Activated CD8-positive, alpha-beta T cell treated with anti-CD3 and anti-CD28 coated beads, Interleukin-2, amount 10 ng/mL, durations not matched to agents 7 days and 5 days (primary cell): ENCODE measurements at places on chromosomes 11 and 22.

- peak; percentile 37 for DNase-seq
Measured at GRCh38 chr11:118996926-118997626, 862 bp upstream of the CENATAC start.

DNA sequence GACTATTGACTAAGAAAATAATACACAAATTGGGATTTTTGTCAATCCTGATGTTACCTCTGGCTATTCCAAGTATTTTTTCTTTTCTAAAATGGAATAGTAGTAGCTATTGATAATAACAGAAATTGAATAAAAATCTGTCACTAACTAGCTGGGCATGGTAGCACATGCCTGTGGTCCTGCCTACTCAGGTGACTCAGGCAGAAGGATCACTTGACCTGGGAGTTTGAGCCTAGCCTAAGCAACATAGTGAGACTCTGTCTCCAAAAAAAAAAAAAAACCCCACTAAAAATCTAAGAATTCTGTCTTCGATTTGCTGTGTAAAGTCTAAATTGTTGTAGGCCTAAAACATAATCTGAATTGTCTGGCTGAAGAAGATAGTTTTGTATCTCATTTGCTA, 42.2 kb downstream of the FAM118A start:
- DNase-seq = no peak

GRCh38 chr11:123212406-123212805, 17.4 kb upstream of the CLMP start:
- no peak for DNase-seq

- no peak for DNase-seq
Measured at GRCh38 chr11:22703040-22703439, 36.6 kb downstream of the GAS2 start.

DNA sequence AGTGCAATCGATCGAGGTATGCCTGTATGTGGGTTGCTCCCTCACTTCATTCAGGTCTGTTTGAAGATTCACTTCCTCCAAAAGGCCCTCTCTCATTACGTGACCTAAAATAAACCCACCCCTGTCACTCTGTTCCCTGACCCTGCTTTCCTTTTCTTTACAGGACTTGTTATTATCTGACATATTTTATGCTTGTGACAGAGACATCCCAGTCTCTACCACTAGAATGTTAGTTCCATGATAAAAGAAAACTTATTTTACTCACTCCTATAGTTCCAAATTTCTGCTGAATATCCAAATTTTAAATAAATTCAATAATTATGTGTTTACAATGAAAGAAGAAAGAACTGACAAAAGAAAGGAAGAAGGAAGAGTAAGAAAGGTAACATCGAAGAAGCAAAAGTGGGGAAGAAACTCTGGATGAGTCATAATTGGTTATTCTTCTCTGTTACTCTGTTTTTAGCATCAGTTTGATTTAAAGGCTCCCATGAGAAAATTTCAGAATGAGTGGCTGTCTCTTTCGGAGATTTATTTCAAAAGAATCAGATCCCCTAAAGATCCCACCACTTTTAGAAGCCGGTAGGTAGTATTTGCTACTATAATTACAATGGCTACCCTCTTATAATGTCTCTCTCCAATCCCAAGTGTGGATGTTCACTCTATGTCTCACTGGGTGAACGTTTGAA, 33.5 kb downstream of the ENTHD1 start:
- DNase-seq = no peak

DNA sequence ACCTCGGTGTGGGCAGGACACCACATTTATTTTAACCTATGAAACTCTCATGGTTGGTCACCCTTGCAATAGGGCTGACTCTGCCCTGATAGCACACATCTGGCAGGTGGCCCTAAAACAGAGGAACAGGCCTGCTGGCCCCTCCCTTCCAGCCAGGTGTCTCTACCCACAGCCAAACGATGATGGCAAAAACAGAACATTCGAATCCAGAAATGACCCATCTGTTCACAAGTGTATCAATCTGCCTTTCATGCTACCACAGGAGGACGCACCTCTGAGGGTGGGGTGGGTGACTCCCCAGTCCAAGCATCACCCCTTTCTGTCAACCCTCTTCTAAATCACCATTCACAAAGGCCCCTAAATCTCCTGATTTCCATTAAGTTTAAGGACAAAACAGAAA, 118.1 kb downstream of the ETS1 start:
- DNase-seq = peak; percentile 28

DNA sequence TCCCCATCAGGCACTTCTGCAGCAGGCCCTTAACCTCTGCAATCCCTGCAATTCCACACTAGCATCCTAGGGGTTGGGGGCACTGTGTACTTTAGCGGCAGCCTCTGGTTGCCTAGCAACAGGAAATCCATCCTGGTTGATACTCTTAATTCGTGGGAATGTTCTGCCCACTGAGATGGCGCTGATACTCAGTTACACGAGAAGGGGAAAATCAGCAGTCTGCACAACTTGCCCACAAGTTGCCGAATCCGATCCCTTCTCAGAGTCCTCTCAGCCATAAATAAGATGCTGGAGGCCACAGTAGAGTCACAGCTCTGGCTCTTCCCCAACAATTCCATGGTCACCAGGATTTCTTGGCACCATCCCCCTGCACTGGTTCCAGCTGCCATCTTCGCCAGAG, 57.6 kb upstream of the CRYBB3 start:
- no peak for DNase-seq

GRCh38 chr22:41906822-41907221, 8.1 kb downstream of the SHISA8 start:
- DNase-seq = no peak

GRCh38 chr11:126282736-126283591, at the start of gene TIRAP:
TIRAP (plus strand) TSS chr11:126283093; CDS start chr11:126290895, 7,802 bp downstream.
- DNase-seq = peak; percentile 78

- DNase-seq = no peak
Measured at GRCh38 chr11:91755951-91756707, 468.5 kb upstream of the FAT3 start.

DNA sequence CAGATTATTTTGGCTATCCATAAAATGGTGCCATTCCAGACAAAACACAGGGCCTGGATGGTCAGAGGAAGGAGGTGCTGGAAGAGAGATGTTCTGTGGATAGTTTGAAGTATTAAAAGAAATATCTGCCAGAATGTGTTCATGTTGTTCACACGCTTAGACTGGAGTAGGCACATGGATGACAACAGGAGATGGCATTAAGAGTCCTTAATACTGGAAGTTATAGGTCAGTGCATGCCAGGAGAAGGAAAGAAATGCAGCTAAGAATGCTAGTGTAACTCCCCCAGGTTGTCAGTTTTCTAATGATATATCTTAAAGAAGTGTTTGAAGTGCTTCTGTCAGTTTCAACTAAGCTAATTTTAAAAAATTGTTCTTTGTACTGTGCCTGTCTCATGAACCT, 20.2 kb downstream of the KREMEN1 start:
- DNase-seq = no peak

DNA sequence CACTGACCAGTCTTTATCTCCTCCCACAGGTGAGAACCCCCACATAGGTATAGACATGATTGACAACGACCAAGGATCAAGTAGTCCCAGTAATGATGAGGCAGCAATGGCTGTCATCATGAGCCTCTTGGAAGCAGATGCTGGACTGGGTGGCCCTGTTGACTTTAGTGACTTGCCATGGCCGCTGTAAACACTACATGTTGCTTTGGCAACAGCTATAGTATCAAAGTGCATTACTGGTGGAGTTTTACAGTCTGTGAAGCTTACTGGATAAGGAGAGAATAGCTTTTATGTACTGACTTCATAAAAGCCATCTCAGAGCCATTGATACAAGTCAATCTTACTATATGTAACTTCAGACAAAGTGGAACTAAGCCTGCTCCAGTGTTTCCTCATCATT, 76.5 kb downstream of the BTBD10 start:
- DNase-seq = no peak

DNA sequence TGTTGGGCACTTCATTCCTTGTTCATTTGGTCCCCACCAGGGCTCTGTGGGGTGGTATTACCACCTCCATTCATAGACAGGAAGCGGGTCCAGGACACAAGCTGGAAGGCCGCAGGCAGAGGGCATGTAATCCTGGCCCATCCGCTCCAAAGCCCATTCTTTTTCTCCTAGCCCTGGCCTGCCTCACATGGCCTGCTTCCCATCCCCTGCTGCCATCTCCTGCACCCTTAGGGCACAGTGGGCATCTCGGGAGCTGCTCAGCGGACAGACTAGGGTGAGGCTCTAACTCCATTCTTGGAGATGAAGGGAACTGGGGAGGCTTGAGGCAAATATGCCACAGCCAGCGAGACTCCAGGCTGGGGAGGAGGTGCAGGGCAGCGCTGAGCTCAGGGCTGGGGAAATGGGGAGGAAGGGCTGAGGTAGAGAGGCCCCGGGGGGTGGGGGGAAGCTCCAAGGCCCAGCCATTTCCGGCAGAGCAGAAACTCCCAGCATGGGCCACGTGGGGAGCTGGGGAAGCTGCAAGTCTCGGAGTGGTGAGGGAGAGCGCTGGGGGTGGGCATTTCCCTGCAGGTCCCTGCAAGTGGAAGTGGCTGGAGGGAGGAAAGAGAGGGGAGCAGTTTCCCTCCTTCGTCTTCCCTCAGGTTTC, 14.3 kb upstream of the BCL9L start:
- peak; percentile 76 for DNase-seq

- DNase-seq = no peak
Measured at GRCh38 chr22:44399906-44400762, 87.4 kb upstream of the SHISAL1 start.

DNA sequence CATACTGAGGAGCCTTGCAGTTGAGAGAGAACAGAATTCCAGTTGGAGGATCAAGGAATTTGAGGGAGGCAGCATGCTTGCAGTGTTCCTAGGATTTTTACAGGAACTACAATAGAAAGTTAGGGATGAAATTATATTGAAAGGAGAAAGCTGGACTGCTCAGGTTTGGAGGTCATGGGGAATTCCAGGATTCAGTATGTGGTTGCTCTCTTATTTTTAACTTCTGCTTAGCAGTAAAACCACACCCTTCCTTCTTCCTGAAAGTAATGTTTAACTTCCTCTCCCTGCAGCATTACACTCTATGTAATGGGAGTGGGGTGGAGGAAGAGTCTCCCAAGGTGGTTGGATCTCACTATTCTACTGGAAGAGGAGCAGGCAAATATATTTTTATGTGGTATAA, 31.3 kb downstream of the CTNND1 start:
- DNase-seq = no peak
